ENCODE measurements at places on chromosomes 16 and 17. TPM values are rescaled to one million over a fixed set of nuclear protein-coding genes. Genes with fewer than 3 reads are reported as not detected.
A peak's percentile ranks its signal among the peaks of the same experiment; 100 is the strongest.

DNA sequence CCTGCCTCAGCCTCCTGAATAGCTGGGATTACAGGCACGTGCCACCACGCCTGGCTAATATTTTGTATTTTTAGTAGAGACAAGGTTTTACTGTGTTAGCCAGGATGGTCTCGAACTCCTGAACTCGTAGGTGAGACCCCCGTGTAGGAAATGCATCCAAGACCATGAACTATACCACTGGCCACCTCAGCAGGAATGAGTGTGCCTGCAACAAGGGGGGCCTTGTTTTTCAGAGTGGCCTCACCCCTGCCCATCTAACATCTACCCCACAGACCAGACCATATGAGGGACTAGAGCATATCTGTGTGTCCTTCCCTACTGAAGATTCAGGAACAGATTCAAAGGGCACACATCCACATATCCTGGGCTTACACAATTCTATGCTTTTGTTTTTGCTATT, 44.9 kb downstream of the SHISA6 start:
- DNase-seq: no peak

GRCh38 chr17:60327134-60327900, 64.6 kb downstream of the USP32 start:
- DNase-seq: no peak

The GPT2 gene
- total RNA-seq: 53.5 TPM

DNA sequence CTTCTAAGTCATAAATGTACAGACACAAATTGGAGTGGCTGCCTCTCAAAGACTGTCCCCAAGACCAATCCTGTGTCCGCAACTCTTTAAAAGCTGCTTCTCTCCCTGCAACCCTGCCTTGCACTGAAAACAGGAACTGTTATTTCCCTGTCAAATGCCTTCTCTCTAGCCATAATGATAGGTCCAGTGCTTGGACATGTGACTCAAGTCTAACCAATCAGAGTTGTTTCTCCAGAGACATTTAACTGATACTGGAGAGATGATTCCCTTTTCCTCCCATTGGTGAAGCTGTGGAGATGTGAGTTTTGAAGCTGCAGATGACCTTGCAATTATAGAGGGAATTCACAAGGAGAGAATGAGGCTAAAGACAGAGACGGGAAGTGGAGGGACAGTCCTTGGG, 253.3 kb upstream of the CDH5 start:
- DNase-seq: no peak

DNA sequence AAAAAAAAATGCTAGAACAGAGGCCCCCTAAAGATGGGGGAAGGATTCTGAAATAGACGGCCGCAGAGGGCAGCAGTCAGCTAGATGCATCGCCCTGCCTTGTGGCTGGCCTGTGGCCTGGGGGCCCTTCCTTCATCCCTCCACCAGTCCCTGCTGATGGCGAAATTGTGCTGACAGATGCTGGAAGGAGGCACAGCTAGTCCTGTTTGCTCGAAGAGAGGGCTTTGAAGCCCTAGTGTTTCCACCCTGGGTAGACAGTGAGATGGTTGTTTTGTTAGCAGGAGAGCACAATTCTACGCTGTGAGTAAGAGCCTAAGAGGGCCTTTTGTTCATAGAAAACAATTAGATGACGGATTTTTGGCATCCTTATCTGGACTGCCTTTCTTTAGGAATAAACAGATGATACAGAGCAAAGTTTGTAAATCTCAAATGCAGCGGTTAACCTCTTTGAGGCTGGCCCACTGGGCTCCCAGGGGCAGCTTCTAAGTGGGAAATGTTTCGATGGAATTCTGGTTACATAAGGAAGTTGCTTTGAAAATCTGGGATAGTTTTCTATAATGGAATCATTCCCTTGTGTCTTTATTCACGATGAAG, 23.0 kb downstream of the VPS35L start:
- no peak for DNase-seq

GRCh38 chr17:80422276-80422675, 7.3 kb downstream of the ENDOV start:
- DNase-seq: peak; percentile 77

The HNF1B gene
- total RNA-seq: not detected

- no peak for DNase-seq
These were observed 3.2 kb upstream of the NLRP1 start for GRCh38 chr17:5587438-5588032.

The GPR179 gene
- not detected for total RNA-seq

DNA sequence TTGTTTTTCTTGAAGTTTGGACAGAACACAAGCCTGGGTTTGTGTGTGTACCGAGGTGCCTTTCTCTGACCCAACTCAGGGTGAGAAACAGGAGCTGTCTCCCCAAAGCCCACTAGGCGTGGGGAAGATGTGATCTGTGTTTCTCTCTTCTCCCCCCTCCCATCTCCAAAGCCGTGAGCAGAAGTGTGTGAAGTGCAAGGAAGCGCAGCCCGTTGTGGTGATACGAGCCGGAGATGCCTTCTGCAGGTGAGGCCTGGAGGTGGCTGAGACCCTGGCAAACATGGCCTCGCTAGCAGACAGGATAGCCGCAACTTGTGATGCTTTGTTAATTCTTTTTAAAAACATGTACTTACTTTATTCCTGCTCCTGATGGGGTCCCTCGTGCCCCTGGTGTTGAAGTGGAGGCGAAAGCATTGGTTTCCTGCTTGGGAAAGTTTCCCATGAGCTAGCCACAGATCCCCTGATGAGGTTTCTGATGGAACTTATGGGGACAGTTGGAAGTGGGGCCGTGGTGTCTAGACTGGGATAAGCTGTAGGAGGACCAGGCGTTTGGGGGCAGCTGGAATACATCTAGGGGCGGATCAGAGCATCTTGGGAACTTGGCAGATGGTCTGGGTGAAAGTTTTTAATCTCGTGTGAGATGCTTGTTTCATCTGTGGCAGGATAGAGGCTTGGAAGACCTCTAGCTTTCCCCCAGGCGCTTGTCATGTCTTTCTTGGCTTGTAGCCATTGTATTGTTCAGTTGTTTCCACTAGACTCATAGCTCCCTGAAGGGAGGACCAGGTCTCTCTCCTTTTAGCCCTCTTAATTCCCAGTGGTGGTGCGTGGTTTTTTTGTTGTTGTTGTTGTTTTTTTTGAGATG, 893 bp downstream of the CTU2 start:
- no peak for DNase-seq

The C16orf92 gene
- total RNA-seq: not detected

DNA sequence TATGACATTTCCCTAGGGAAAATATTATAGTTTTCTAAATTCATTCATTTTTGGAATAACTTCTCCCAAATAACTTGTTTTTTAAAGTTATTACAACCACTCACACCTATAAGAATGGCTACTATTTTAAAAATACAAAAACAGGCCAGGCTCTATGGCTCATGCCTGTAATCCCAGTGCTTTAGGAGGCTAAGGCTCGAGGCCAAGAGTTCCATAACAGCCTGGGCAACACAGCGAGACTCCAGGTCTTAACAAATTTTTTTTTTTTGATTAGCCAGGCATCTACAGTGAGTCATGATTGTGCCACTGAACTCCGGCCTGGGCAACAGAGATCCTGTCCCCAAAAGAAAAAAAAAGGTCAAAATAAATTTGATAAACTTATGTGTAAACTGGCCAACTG, 43.6 kb upstream of the YPEL2 start:
- DNase-seq: no peak

All from mesenteric fat pad (tissue), 1 donor.